ENCODE measurements at places on chromosomes 12 and 14. TPM values are rescaled to one million over a fixed set of nuclear protein-coding genes. Genes with fewer than 3 reads are reported as not detected.

GPR137C gene
- total RNA-seq, result 0.10 TPM

PUS7L gene
- 4.4 TPM for total RNA-seq

ZC2HC1C gene
- total RNA-seq, result 5.3 TPM

P2RX7 gene
- total RNA-seq, result 0.46 TPM

CLEC6A gene
- not detected for total RNA-seq

STXBP6 gene
- total RNA-seq, result 4.9 TPM

EFS gene
- 0.31 TPM for total RNA-seq

CLEC9A gene
- not detected for total RNA-seq

COL2A1 gene
- total RNA-seq, result not detected

EIF2B2 gene
- total RNA-seq, result 74.1 TPM

RNASE2 gene
- 1.6 TPM for total RNA-seq

SMARCD1 gene
- 16.9 TPM for total RNA-seq

SCN8A gene
- not detected for total RNA-seq

TRPV4 gene
- not detected for total RNA-seq

C1RL gene
- total RNA-seq, result 18.0 TPM

LRP10 gene
- 52.8 TPM for total RNA-seq

TAPBPL gene
- 3.8 TPM for total RNA-seq

KERA gene
- 0.73 TPM for total RNA-seq

GXYLT1 gene
- 5.0 TPM for total RNA-seq

CD163L1 gene
- total RNA-seq, result 2.4 TPM

ASB2 gene
- total RNA-seq, result 819 TPM

MYBPC1 gene
- 5,874 TPM for total RNA-seq

WNT1 gene
- not detected for total RNA-seq

OTOGL gene
- not detected for total RNA-seq

CNIH1 gene
- total RNA-seq, result 138 TPM

RFLNA gene
- total RNA-seq, result 0.24 TPM

All from gastrocnemius medialis (tissue), 4 donors.